ENCODE measurements at places on chromosomes 1 and 21.
A peak's percentile ranks its signal among the peaks of the same experiment; 100 is the strongest.

GRCh38 chr21:46139686-46140085 is 15.7 kb downstream of the FTCD start:
- no peak for DNase-seq

DNA sequence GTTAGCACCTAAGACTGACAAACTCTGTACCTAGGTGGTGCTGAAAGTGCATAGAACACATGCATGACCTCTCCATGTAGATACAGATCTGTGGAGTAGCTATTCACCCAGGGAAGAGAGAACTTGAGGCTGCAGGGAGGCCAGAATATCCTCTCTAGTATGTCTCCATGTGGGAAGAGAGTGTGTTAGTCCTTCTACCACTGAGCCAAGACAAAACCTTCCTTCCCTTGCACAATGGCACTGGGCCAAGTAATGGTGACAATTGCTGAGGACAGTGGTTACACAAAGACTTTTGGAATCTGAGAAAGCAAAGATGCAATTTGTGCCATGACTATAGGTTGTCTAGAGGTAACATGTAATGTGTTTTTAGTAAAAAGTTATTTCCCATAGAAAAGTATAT is 52.3 kb downstream of the C1orf198 start:
- no peak for DNase-seq

DNA sequence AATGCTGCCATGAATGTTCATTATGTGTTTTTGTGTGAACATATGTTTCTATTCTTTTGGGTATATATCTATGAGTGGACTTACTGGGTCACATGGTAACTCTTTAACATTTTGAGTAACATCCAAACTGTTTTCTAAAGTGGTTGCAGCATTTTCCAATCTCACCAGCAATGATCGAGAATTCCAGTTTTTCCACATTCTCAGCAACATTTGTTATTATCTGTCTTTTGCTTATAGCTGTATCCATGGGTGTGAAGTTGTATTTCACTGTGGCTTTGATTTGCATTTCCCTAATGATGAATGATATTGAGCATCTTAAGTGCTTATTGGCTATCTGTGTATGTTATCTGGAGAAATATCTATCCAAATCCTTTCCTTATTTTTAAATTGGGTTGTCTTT is 89.2 kb upstream of the SLFNL1 start:
- DNase-seq, result no peak

DNA sequence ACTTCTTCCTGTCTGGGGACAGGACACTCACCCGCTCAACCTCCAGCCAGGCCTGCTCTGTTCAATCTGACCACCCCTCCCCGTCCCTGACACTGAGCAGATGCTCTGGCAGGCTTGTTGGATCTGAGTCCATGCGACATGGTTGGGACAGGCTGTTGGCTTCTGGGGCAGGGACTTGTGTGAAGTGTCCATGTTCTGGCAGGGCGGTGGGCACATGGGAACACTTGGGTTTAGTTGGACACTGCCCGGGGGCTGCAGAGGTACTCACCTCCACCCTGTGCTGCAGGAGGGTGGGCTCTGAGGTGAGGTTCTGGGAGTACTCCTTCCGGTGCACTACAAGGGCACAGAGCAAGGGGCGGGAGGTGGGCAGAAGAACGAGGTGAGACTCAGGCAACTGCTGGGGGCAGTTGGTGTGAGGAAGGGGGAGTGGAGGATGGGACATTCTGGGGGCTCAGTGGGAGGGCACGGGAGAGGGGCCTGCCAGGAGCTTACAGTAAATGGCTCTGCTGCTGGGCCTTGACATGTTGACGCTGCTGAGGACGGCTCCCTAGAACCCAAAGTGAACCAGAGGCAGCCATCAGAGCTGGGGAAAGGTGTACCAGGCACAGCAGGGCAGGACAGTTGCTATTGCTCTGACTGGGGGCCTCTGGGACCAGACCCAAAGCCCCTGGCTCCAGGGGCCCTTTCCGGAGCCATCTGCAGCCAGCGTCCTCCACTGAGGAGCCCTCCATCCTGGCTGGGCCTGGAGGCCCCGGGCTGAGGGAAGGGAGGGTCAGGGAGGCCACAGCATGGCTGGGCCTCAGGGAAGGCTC is 2.3 kb downstream of the EPS8L3 start:
- no peak for DNase-seq

DNA sequence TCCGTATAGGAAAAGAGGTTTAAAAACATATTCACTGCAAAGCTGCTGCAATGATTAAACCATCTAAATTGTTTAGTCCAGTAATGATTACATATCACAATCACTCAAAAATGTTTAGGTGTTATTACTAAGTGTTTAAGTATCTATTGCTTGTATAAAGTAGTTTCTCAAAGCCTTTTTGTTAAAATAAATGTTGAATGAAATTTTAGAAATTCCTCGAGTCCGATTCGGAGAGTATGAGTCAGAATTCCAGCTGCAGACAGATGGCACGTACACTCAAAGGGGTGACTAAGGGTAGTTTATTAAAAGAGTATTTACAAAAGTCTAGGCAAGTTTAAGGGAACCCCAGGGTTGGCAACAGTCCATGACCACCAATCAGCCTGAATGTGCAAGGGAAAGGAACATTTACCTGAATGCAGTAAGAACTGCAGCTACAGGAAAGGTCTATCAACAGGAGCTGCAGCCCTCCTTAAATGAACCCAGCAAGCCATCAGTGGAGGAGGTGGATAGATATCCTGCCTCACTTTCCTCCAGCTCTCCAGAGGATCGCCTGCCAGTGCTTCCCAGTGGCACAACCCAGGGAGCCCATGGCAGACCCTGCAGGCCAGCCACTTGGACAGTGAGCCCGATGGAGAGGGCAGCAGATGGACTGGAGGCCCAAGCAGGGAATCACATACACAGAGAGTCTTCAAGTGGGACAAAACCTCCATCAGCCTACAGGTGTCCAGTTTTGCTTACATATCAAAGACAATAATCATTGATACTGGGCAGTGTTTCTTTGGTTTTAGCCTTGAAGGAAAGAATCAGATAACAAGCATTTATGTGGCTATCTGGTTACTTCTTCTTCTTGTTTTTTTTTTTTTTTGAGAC is 92.1 kb upstream of the SLC44A3 start:
- no peak for DNase-seq

DNA sequence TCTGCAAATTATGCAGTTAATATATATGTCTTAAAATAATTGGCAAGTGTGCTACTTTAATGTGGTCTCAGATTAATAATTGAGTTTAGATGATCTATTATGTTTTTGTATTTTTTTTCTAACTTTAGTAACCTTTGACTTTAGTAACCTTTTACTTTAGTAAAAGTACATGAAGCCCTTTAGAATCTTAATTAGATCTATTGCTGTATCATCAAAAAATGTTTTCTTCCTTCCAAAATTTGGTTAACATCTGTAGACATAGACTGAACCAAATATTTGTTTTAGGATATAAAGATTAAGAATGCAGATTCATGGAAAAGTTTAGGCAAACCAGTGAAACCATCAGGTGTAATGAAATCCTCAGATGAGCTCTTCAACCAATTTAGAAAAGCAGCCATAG is 25.7 kb upstream of the EPHX4 start:
- DNase-seq, result no peak

DNA sequence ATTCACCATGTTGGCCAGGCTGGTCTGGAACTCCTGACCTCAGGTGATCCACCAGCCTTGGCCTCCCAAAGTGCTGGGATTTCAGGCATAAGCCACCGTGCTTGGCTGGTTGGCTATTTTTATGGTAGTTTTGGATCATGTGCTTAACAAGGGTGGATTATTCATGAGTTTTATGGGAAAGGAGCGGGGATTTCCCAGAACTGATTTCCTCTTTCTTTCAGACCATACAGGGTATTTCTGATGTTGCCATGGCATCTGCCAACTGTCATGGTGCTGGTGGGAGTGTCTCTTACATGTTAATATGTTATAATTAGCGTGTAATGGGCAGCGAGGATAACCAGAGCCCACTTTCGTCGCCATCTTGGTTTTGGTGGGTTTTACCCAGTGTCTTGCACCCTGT is 3.2 kb downstream of the TRPM2 start:
- DNase-seq, result no peak

- DNase-seq, result peak; percentile 90
These were observed 42.3 kb upstream of the NFASC start for GRCh38 chr1:204828352-204828850.

GRCh38 chr1:32898056-32898455 is 3.1 kb downstream of the TMEM54 start:
- no peak for DNase-seq

DNA sequence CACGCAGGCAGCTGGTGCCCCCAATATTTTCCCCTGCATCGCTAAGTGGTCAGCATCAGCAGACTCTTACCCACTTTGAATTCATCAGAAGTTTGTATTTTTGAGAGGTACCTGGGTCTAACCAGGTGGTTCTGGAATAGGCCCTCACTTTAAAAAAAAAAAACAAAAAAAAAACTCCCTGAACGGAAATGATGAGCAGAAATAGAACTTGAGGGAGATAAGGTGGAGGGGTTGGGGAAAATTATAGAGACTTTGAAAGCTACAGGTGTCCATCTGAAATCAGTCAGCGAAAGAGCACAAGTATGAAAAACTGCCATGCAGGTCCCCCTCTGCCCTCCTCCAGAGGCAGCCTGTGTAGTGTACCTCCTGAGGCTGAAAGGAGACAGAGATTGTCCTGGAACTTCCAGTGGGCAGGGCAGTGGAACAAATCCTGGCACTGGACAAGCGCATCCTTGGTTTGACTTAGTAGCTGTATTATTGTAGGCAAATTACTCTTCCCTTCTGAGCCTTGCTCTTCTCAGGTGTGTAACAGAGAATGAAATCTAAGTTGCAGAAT is 1.2 kb downstream of the SLAMF7 start:
- no peak for DNase-seq

- no peak for DNase-seq
These were observed 124.4 kb downstream of the PTPRU start for GRCh38 chr1:29360768-29361167.

- no peak for DNase-seq
These were observed 4.5 kb upstream of the LEFTY2 start for GRCh38 chr1:225945564-225945963.

- peak; percentile 18 for DNase-seq
These were observed 213.0 kb downstream of the CRB1 start for GRCh38 chr1:197481101-197481500.

GRCh38 chr1:9174762-9175161 is 45.9 kb upstream of the GPR157 start:
- no peak for DNase-seq

GRCh38 chr1:151570819-151571218 is 30.7 kb downstream of the TUFT1 start:
- DNase-seq, result no peak

DNA sequence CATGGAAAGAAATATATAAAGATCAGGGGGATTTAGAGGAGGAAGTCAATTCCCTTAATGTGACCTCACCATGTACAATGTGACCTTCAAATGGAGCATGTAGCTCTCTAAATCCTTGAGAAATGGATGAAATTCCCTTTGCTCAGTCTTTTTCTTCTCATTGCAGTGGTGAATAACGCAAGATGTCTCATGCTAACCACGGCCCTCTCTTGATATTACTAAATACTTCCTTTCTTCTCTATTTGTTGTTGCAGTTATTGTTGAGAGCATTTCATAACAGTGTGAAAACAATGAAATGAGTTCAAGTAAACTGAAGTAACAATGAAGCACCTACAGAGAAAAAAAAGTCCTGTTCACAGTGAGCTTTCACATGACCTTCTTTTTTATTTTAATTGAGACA is 55.6 kb downstream of the ZNF281 start:
- DNase-seq, result no peak

GRCh38 chr1:172143384-172144055 is 277.0 kb upstream of the C1orf105 start:
- no peak for DNase-seq
